ENCODE measurements at places on chromosomes 7 and 10.

DNA sequence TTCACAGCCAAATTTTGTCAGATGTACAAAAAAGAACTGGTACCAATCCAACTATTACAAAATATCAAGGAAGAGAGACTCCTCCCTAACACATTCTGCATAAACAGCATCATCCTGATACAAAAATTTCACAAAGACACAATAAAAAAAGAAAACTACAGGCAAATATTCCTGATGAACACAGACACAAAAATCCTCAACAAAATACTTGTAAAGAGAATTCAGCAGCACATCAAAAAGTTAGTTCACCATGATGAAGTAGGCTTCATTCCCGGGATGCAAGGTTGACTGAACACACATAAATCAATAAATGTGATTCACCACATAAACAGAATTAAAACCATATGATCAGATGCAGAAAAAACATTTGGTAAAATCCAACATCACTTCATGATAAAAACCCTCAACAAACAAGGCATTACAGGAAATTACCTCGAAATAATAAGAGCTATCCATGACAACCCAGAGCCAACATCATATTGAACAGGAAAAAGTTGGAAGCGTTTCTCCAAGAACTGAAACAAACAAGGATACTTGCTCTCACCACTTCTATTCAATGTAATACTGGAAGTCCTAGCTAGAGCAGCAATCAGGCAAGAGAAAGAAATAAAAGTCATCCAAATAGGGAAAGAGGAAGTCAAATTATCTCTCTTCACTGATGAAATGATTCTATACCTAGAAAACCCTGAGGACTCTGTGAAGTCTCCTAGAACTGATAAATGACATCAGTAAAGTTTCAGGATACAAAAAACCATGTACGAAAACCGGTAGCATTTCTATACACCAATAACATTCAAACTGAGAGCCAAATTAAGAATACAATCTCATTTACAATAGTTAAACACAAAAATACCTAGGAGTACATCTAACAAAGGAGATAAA lies 223.1 kb downstream of the REEP3 start:
- no peak for DNase-seq

GRCh38 chr10:17787087-17787961 lies 21.8 kb upstream of the MRC1 start:
- DNase-seq = no peak

- DNase-seq = no peak
Measured at GRCh38 chr10:78981257-78981969, 87.4 kb upstream of the ZMIZ1 start.

DNA sequence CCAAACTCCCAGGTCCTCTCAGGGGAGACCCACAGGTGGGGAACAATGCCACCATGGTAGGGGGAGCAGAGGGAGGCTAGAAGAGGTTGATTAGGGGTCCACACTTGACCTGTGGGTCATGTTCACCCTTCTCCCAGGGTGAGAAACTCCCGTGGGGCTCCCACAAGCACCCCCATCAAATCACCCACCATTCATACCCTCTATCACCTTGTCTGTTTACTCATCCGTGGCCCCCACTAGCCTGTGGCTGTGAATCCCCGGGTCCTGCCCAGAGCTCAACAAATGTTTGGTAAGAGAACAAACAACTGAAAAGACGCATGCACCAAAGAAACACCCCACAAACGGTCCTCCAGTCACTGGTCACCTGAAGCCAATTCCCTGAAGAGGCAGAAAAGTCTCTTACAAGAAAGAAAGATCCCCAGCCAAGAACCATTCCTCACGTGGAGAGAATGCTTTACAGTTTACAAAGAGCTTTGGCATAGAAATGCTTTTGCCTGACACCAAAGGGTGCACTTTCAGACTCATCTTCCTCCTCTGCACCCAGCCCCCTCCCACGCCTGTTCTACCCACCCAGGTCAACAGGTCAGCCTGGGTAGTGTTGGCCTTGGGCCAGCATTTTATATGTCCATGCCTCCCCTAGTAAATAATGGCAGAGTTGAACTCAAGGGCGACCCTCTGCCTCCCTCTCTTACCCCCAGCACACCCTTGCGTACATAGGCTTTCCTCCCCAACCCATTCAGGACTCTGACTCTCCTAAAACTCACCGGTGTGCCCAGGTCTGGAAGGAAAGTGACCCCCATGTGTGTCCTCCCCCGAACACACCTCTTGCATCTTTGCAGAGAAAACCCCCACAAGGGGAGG lies 1.9 kb downstream of the ZCCHC24 start:
- DNase-seq = no peak

GRCh38 chr10:79069325-79070080 lies 737 bp downstream of the ZMIZ1 start:
- DNase-seq = no peak

GRCh38 chr7:134710854-134711624 lies 64.4 kb downstream of the BPGM start:
- peak; percentile 30 for DNase-seq
